B cell (primary cell): ENCODE measurements at places on chromosomes 16 and 17.

GRCh38 chr16:11117576-11118211 lies 138.3 kb downstream of the SOCS1 start:
- no peaks in the 10 kb centered on the region for H3K27me3 ChIP-seq
- no peaks in the 10 kb centered on the region for H3K4me1 ChIP-seq
- DNase-seq = no peak
- H3K27ac ChIP-seq = no peak overlapping the region

- peaks cover 15% of the 10 kb centered on the region for H3K4me1 ChIP-seq
- no peak overlapping the region for H3K27ac ChIP-seq
- DNase-seq = no peak
- H3K36me3 ChIP-seq = no peaks in the 10 kb centered on the region
Measured at GRCh38 chr16:4182581-4183236, 59.2 kb downstream of the SRL start.

- no peak overlapping the region for H3K4me3 ChIP-seq
- no peaks in the 10 kb centered on the region for H3K27me3 ChIP-seq
- no peak for DNase-seq
- no peaks in the 10 kb centered on the region for H3K36me3 ChIP-seq
- H3K27ac ChIP-seq = no peak overlapping the region
Measured at GRCh38 chr16:9844361-9844760, 337.9 kb downstream of the GRIN2A start.

DNA sequence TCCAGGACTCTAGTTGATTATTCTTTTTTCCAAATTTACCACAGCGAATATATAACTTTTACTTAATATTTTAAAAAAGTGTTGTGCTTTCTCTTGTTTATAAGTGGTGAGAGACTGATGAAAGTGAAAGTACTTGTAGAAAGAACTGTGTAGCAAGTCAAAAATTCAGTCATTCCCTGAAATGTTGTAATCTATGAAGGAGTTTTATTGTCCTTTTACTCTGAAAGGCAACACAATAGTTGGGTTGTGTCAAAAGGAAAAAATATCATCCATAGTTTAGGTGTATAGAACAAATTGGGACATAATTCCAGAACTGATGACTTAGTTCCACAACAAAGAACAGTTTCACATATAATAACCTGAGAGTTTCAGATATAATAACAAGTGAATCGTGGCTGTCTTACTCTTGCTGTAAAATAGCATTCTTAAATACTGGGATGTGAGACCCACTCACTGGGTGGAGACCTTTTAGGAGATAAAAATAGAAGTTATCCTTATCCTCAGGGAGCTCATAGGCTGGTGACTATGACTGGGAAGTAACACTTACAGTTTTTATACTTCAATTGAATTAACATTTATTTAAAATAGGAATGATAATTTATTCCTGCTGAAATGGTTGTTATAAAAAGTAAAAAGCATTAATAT lies 20.6 kb downstream of the CYB5B start:
- peaks cover 16% of the 10 kb centered on the region for H3K36me3 ChIP-seq
- H3K4me3 ChIP-seq = no peak overlapping the region
- peak overlapping the region; percentile 83 for H3K27ac ChIP-seq
- H3K4me1 ChIP-seq = peaks cover 15% of the 10 kb centered on the region

DNA sequence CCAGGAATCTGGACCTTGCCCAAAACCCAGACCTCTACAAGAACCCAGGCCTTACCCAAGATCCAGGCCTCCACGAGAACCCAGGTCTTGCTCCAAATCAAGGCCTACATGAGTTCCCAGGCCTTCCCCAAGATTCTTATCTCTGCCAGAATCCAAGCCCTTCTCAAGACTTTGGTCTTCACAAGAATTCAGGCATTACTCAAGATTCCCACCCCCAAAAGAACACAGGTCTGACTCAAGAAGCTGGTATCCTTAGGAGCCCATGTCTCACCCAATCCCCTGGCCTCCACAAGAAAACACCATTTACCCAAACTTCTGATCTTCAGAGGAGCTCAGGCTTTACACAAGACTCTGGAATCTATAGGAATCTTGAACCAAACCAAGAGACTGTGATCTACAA lies 2.6 kb downstream of the SPEM3 start:
- no peak overlapping the region for H3K4me3 ChIP-seq
- DNase-seq = no peak
- no peaks in the 10 kb centered on the region for H3K27me3 ChIP-seq
- H3K4me1 ChIP-seq = peaks cover 7% of the 10 kb centered on the region

- H3K4me1 ChIP-seq = peaks cover 8% of the 10 kb centered on the region
- no peaks in the 10 kb centered on the region for H3K27me3 ChIP-seq
- no peak overlapping the region for H3K27ac ChIP-seq
- peak; percentile 21 for DNase-seq
- H3K36me3 ChIP-seq = no peaks in the 10 kb centered on the region
- H3K4me3 ChIP-seq = no peak overlapping the region
Measured at GRCh38 chr17:72118335-72119076, 2.3 kb upstream of the SOX9 start.

- no peak for DNase-seq
- peaks cover 23% of the 10 kb centered on the region for H3K4me1 ChIP-seq
- peaks cover 54% of the 10 kb centered on the region for H3K27me3 ChIP-seq
- peaks cover 3% of the 10 kb centered on the region for H3K36me3 ChIP-seq
- H3K27ac ChIP-seq = no peak overlapping the region
Measured at GRCh38 chr16:75383141-75383540, 50.2 kb downstream of the CFDP1 start.

DNA sequence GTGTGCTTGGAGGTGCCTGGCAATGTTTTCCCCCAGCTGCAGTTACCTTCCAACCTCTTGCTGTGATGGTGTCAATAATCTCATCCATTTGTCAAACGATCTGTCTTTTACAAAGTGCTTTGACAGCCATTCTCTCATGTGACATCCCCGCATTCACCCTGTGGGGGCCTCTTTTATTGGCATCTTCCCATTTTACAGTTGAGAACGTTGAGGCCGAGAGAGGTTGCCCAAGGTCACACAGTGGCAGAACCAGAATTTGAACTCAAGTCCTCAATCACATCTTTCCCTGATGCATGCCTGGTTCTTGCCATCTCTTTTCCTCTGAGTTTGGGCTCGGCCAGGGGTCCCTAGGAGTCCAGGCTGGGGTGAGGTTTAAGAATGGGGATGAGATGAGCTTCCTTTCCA lies 1.5 kb downstream of the TAOK2 start:
- H3K36me3 ChIP-seq = peaks cover 2% of the 10 kb centered on the region
- H3K27ac ChIP-seq = no peak overlapping the region
- peak overlapping the region; percentile 100 for H3K4me3 ChIP-seq
- no peak for DNase-seq
- no peaks in the 10 kb centered on the region for H3K27me3 ChIP-seq

- H3K4me3 ChIP-seq = no peak overlapping the region
- no peaks in the 10 kb centered on the region for H3K4me1 ChIP-seq
- H3K27me3 ChIP-seq = no peaks in the 10 kb centered on the region
- no peak for DNase-seq
- H3K27ac ChIP-seq = no peak overlapping the region
- H3K36me3 ChIP-seq = no peaks in the 10 kb centered on the region
Measured at GRCh38 chr16:86074651-86075487, 175.9 kb downstream of the IRF8 start.

DNA sequence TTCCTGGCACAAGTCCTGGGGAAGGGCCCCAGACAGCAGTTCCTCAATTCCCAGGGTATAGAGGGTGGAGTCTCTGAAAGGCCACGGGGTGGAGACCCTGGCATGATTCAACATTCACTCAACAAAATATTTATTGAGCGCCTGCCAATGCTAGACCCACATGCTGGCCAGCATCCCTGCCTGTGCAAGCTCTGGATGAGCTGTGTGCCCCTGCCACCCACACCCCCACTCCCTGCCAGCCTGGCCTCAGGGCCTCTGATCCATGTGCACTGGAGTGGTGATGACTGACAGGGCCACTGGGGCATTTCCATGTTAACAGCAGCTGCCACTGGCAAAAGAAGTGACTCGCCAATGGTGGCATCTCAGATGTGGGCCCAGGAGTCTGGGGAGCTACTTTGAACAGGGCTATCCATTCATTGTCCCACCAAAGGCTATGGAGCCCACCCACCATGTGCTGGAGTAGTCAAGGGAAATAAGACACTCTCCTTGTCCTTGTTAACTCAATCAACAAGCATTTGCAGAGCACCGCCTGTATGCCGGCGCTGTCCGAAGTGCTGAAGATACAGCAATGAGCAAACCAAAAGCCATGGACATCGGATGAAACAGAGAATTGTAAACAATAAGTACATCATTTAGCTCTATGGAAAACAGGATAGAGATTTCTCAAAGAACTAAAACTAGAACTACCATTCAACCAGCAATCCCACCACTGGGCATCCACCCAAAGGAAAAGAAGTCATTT lies 3.0 kb upstream of the PRSS22 start:
- H3K4me1 ChIP-seq = peaks cover 13% of the 10 kb centered on the region
- H3K36me3 ChIP-seq = no peaks in the 10 kb centered on the region
- H3K4me3 ChIP-seq = no peak overlapping the region
- DNase-seq = no peak

DNA sequence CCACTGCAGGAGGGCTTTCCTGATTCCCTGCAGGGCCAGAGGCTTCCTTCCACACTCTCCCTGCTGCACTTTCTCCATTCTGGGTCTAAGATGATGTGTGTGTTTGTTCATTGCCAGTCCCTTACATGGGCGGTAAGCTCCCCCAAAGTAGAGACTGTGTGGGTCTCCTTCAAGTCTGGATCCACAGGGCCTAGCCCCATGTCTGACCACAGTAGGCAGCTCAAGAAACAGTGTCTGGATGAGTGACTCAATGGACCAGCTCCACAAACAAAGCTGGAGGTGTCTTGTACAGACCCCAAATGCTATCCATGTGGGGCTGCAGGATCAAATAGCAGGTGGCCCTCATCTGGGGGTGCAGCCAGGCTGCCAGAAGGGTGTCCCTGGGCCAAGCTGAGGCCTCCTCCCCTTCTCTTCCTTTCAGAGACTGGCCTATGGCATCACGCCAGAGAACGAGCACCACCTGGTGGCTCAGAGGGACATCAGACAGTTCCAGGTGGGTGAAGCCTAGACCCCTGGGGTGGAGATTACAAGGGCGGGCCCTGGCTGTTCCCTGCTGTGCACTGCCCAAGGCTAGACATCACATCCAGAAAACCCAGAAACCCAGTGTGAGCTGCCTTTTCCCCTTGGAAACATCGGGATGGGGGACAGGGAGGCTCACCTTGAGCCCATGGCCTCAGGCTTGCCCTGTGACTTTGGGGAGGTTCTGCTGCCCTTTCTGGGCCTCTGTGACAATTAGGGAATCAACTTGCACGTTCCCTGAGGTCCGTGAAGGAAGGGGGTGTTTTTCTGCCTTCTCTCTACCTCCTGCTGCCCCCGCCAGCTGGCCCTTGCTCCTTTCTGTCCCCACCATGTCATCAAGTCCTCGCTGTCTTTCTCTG lies 45.9 kb downstream of the SLC6A2 start:
- DNase-seq = peak; percentile 28
- H3K4me3 ChIP-seq = no peak overlapping the region
- H3K27ac ChIP-seq = no peak overlapping the region
- no peaks in the 10 kb centered on the region for H3K27me3 ChIP-seq
- no peaks in the 10 kb centered on the region for H3K4me1 ChIP-seq

GRCh38 chr16:66695471-66695934 lies 1.0 kb downstream of the CMTM4 start:
- no peaks in the 10 kb centered on the region for H3K36me3 ChIP-seq

DNA sequence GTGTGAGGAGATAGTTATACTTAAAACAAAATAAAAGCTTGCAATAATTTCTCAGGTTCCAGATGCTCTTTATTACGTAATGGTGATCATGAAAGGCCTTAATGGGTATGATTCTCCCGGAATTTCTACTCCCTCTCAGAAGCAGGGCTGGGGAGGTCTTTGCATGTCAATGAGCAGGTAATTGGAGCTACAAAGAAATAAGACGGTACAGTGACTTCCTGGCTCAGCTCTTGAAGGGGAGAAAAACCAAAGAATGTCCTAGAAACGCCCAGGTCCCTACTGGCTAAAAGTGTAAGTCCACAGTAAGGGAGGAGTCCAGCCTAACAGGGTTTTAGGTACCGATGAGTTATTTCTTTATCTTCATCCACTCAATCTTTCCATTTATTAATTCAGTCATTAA lies 390.9 kb downstream of the TMEM114 start:
- H3K4me3 ChIP-seq = no peak overlapping the region
- no peaks in the 10 kb centered on the region for H3K4me1 ChIP-seq
- no peaks in the 10 kb centered on the region for H3K36me3 ChIP-seq
- H3K27me3 ChIP-seq = no peaks in the 10 kb centered on the region
- H3K27ac ChIP-seq = no peak overlapping the region

- H3K4me3 ChIP-seq = no peak overlapping the region
- no peak for DNase-seq
- H3K27me3 ChIP-seq = no peaks in the 10 kb centered on the region
- H3K36me3 ChIP-seq = no peaks in the 10 kb centered on the region
- H3K4me1 ChIP-seq = no peaks in the 10 kb centered on the region
- no peak overlapping the region for H3K27ac ChIP-seq
Measured at GRCh38 chr17:33560165-33560564, 267.1 kb upstream of the ASIC2 start.

- peaks cover 94% of the 10 kb centered on the region for H3K36me3 ChIP-seq
- peak overlapping the region; percentile 59 for H3K27ac ChIP-seq
- DNase-seq = peak; percentile 35
- no peaks in the 10 kb centered on the region for H3K4me1 ChIP-seq
Measured at GRCh38 chr16:23482778-23483177, 27.5 kb downstream of the GGA2 start.

DNA sequence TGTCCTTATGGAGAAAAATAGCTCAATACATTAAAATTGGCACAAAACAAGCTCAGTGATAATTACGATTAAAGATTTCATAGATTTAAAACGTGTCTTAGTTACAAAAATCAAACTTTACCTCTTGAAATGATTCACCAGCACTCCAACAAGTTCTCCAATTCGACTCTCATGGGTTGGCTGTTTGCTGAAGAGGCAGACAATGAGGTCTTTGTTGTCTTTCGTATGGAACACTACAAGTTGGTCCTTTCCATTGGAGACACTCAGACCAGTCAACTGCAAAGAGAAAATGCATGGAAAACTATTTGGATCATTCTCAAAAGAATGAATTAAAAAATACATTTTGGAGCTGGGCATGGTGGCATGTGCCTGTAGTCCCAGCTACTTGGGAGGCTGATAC lies 118.2 kb downstream of the CDK5R1 start:
- no peak overlapping the region for H3K27ac ChIP-seq
- no peak overlapping the region for H3K4me3 ChIP-seq
- peaks cover 8% of the 10 kb centered on the region for H3K4me1 ChIP-seq

GRCh38 chr16:11257131-11257938 lies 1.3 kb upstream of the SOCS1 start:
- H3K27ac ChIP-seq = no peak overlapping the region
- peak overlapping the region; percentile 72 for H3K4me3 ChIP-seq
- peaks cover 10% of the 10 kb centered on the region for H3K36me3 ChIP-seq
- H3K27me3 ChIP-seq = no peaks in the 10 kb centered on the region
